Left lobe of liver (tissue), 2 donors: ENCODE measurements at places on chromosomes 12 and 14. TPM values are rescaled to one million over a fixed set of nuclear protein-coding genes. Genes with fewer than 3 reads are reported as not detected.

ACSM4 gene
- not detected for total RNA-seq

ASPG gene
- 282 TPM for total RNA-seq

TAS2R13 gene
- 0.35 TPM for total RNA-seq

ACRBP gene
- total RNA-seq = 3.2 TPM

LHX5 gene
- total RNA-seq = not detected

ESPL1 gene
- 0.73 TPM for total RNA-seq

SLC2A13 gene
- 5.7 TPM for total RNA-seq

CACNA1C gene
- total RNA-seq = 0.83 TPM

LRRC10 gene
- total RNA-seq = not detected

ASB2 gene
- total RNA-seq = 0.20 TPM

C12orf60 gene
- 0.33 TPM for total RNA-seq

HOXC12 gene
- not detected for total RNA-seq

AQP2 gene
- total RNA-seq = not detected

PLEK2 gene
- total RNA-seq = 10.7 TPM

DPY19L2 gene
- total RNA-seq = not detected

STON2 gene
- 6.3 TPM for total RNA-seq

KRT5 gene
- total RNA-seq = not detected
